ENCODE measurements at places on chromosomes 12 and 14.

GRCh38 chr12:69685810-69686209, 13.3 kb downstream of the BEST3 start:
- DNase-seq, result peak; percentile 39

DNA sequence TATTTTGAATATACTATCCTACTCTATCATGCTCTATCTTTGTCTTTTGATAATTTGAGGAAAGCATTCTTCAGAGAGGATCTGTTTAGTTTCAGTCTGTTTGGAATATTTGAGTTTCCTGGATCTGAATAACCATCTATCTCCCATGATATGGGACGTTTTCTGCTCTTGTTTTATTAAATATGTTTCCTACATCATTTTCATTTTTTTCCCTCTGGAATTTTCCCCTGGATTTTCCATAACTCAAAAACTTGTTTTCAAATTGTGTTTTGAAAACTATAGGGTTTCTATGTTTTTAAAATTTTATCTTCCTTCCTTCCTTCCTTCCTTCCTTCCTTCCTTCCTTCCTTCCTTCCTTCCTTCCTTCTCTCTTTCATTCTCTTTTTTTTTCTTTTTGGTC, 974.2 kb downstream of the TMEM121 start:
- no peak for DNase-seq

- DNase-seq, result no peak
Measured at GRCh38 chr14:34423445-34423844, 38.6 kb downstream of the SPTSSA start.

DNA sequence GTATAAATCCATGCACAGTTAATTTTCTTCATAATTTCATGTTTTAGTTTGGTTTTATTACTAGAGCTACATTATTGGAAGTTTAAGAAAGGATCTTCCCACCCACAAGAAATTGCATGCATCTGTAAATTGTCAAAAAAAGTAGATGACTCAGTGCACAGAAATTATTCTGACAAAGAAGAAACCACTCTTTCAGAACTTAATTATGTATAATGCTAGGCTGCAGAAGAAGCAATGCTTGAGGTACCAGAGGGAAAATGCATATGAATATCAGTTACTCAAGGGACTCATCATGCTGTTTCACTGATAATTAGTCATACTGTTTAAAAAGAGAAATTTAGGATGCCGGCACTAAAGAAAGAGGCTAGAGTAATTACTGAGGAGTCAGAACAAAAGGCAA, 147.0 kb downstream of the SLC16A7 start:
- no peak for DNase-seq

DNA sequence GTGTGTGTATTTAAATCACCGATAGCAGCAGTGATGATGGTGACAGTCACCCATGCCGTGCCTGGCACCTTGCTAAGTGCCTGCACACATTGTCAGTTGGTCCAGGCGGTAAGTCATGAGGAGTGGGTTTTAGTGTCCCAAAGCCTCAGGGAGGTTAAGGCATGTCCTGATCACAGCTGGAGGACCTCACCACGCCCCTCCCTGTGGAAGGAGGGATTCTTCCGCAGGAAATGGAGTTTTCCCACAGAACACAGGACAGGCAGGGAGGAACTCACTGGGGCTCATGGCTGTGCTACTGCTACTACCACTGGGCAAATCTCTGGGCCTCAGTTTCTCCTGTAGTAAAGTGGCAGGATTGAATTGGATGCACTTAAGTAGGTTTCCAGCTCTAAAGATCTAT, 142.3 kb downstream of the CACNA1C start:
- DNase-seq, result no peak

GRCh38 chr12:64890873-64891468, 66.5 kb downstream of the TBC1D30 start:
- DNase-seq, result peak; percentile 6

DNA sequence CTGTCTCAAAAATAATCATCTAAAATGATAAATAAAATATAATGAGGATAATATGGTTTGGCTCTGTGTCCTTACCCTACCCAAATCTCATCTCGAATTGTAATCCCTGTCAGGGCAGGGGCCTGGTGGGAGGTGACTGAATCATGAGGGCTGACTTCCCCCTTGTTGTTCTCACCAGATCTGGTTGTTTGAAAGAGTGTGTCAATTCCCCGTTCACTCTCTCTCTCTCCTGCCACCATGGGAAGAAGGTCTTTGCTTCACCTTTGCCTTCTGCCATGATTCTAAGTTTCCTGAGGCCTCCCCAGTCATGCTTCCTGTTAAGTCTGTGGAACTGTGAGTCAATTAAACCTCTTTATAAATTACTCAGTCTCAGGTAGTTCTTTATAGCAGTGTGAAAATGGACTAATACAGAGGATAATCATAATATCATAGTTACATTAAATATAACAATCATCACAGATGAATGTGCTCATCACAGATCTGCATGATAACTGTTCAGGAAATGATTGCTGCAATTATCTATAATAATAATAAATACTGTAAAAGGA, 12.6 kb downstream of the EFCAB11 start:
- DNase-seq, result no peak

DNA sequence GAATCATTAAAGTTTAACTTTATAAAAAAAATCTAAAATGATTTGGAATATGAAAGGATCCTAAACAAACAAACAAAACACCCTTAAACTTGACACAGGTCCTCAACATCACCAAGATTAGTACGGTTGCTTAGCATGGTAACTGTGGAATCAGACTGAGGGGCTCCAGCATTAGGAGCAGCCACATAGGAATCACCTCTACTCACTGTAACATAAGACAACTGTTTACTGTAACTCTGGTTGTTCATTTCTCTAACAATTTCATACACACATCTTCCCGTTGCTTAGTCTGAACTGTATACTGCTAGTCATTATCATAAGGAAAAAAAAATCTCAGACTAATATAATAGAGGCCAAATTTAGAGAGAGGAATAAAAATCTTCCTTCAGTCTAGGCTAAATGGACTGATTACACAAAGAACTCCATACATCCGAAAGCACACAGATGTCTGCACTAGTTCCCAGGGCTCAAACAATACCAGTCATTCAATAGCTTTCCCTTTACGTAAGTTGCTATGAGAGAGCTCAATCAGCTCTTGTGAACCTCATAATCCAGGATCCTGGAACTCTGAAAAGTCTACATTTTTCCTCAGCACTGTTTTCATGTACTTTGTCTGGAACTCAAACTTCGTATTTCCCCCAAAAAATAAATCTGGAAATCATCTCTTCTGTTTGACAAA, 26.0 kb downstream of the LRP6 start:
- no peak for DNase-seq

DNA sequence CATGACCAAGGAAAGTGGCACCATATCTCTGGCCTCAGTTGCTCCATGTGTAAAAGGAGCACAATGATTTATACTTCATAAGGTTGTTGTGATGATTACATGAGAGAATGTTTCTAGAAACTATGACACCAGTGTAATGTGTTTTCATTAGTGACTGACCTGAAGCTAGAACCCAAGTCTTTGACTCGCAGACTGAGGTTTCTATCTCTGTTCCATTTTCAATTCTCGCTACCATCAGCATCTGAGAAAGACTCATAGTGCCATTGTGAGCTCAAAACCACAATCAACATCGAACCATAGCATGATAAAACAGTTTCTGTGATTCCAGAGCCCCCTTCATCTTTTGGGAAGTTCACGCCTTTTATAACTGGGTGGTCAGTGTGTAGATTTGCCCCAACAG, 53.8 kb downstream of the STAB2 start:
- no peak for DNase-seq

DNA sequence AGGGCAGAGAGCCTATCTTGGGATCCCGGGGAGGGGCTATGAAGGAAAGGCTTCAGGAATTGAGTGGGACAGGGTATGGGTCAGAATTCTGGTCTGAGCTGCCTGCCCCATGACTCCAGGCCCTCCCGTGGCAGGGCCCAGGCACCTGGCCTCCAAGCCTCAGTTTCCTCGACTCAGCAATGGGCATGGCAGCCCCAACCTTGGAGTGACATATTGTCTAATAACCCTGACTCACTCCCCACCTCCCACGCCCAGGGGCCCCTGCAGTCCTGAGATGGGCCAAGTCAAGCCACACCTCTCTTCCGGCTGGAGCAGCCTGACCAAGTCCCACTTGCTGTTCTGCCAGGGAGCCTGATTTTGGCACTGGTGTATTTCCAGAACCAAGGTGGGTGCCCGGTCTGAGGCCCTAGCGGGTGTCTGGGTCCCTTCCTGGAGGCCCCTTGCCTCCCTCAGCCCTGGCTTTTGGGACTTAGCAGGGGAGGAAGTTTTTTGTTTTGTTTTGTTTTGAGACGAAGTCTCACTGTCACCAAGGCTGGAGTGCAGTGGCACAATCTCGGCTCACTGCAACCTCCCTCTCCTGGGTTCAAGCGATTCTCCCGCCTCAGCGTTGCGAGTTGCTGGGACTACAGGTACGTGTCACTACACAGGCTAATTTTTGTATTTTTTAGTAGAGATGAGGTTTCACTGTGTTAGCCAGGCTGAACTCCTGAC, 40.3 kb upstream of the RCOR1 start:
- DNase-seq, result no peak

DNA sequence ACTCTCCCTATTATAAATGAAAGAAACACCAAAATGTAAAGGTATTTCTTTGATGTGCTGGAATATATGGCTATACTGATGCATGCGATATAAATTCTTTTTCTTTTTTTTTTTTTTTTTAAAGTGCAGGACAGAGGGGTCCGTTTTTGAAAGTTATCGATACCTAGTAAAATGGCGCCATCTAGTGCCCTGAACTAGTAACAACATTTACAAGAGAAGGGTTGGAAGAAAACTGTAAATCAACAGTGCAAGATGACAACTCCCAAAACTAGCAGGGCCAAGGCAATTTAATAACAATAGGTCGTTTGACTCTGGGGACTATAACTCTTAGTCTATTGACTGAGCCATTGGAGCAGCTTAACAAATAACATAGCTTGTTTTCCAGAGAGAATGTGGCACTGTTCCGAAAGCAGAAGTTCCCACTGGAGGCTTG, 137.7 kb downstream of the SPTSSA start:
- DNase-seq, result peak; percentile 13
